ENCODE measurements at places on chromosomes 12 and 14. TPM values are rescaled to one million over a fixed set of nuclear protein-coding genes. Genes with fewer than 3 reads are reported as not detected.
A peak's percentile ranks its signal among the peaks of the same experiment; 100 is the strongest.

- no peak for DNase-seq
These were observed 33.7 kb upstream of the HELB start for GRCh38 chr12:66268562-66268961.

DNA sequence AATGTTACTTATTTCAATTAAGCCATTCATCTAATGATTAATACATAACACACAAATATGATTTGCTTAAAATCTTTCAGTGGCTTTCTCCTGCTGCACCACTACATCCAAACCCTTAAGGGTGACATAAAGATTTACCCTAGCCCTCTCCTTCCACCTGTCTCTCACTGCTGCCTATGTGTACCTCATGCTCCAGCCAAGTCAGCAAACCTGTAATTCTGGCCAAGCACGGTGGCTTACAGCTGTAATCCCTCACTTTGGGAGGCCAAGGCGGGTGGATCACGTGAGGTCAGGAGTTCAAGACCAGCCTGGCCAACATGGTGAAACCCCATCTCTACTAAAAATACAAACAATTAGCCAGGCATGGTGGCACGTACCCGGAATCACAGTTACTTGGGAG lies 31.7 kb upstream of the CERS5 start:
- no peak for DNase-seq

GRCh38 chr12:95481888-95482287 lies 7.9 kb downstream of the METAP2 start:
- DNase-seq: no peak

GRCh38 chr12:121050725-121051124 lies 11.7 kb upstream of the OASL start:
- DNase-seq: no peak

DNA sequence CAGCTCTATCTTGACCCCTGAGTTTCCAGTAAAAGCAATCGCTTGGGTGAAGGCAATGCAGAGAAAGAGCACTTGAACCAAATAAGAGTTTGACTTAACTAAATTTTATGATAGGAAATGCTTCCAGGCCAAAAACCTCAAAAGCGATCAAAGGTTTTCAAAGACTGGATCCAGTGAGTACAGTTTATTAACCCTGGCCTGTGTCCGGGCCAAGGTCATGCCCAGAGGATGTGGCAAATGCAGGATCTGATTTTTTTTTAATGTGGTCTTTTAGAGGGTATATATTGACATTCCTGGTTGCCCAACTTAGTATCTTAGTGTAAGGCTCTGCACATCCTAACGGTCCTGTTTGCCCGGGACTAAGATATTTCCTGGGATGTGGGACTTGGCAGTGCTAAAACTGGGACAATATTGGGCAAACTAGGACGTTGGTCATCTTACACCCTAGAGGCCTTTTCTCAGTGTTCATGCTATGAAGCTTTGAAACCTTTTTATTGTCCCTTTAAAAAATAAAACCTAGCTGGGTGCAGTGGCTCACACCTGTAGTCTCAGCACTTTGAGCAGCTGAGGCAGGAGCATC lies 40.1 kb upstream of the TMED10 start:
- no peak for DNase-seq

- DNase-seq: no peak
These were observed 448.6 kb downstream of the RAD51B start for GRCh38 chr14:68268197-68268596.

DNA sequence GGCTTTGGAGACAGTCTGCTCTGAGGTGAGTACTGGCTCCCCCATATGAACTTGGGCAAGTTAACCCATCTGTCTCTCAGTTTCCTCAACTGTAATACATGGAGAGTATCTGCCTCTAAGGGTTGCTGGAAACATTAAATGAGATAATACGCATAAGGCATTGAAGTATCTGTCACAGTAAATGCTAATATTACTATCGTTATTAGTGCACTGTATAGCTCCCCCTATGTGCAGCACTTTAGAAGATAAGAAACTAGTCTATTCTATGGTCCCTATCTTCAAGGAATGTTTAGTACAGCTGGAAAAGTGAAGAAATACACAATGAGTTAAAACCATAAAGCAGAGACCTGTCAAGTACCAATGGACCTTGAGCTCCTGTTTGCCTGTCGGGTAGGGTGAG lies 51.7 kb upstream of the CFL2 start:
- no peak for DNase-seq

- peak; percentile 27 for DNase-seq
These were observed 97.9 kb upstream of the USP44 start for GRCh38 chr12:95648990-95649791.

- DNase-seq: no peak
These were observed 144.7 kb upstream of the BTG1 start for GRCh38 chr12:92290350-92290695.

GRCh38 chr14:64060199-64060545 lies 207.4 kb downstream of the SYNE2 start:
- DNase-seq: no peak

GRCh38 chr14:102200690-102201352 lies 61.1 kb downstream of the WDR20 start:
- DNase-seq: no peak

- DNase-seq: no peak
These were observed 354.9 kb upstream of the FAR2 start for GRCh38 chr12:28794211-28794610.

- no peak for DNase-seq
These were observed 29.4 kb upstream of the FBRSL1 start for GRCh38 chr12:132460571-132460970.

- DNase-seq: peak; percentile 83
These were observed 27.6 kb upstream of the GALNT9 start for GRCh38 chr12:132356691-132357622.

GRCh38 chr14:67426983-67427606 lies 15.1 kb upstream of the PLEK2 start:
- peak; percentile 91 for DNase-seq

DNA sequence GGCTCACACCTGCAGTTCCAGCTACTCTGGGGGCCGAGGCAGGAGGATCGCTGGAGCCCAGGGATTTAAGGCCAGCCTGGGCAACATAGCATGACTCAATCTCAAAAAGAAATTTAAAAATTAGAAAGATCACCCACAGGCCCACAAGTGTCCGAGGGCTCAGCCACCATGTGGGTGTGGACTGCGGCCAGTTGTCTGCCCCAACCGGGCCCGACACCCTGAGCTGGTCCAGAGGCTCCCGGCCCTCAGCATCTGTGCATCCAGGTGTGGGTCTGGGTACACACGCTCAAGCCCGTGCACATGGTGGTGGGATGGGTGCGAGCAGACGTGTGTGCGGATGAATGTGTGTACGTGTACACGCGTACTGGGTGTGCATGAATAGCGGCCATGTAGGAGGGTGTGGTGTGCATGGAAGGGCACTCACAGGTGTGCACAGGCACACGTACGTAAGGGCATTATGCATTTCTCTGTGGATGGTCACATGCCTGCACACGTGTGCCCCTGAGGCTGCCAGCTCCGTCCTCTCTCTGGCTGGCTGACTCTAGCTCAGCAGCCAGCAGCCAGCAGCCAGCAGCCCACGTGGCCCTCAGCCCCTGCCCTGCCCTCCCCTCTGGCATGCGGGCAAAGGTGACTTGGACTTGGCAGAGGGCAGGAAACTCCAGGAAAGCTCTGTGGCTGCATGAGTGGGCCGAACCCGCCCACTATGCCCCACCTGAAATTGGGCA lies 23.3 kb upstream of the NUDT14 start:
- DNase-seq: no peak

- peak; percentile 59 for DNase-seq
These were observed 65.5 kb upstream of the SLCO1C1 start for GRCh38 chr12:20629414-20630156.

- DNase-seq: no peak
These were observed 179.2 kb downstream of the CCDC91 start for GRCh38 chr12:28369483-28369882.

DNA sequence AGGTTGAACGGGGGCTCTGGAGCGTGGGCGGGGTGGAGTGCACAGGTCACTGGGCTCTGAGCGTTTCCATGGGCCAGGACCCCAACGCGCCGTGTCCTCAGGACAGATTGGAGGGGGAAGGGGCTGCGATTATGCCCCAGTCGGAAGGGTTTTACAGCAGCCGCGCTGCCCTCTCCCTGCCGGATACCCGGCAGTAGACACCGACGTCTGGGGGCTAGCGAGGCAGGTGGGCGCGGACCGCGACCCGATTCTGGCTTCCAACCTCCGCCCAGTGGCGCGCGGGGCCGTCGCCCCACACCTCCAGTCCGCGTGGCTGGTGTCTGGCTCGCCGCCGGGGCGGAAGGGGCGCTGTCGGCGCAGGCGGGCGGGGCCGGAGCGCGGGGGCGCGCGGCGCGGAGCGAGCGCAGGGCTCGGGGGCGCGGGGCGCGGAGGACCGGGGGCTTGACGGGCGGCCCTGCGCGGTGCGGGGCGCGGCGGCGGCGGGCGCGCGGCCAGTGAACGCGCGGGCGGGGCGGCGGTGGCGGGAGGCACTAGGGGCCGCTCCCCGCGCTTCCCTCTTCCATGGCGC lies 2.4 kb upstream of the KIF26A start:
- DNase-seq: no peak

- no peak for DNase-seq
These were observed 149.4 kb downstream of the SLC38A4 start for GRCh38 chr12:46676396-46676795.

- DNase-seq: peak; percentile 84
These were observed 90.7 kb downstream of the SINHCAF start for GRCh38 chr12:31234955-31235867.

DNA sequence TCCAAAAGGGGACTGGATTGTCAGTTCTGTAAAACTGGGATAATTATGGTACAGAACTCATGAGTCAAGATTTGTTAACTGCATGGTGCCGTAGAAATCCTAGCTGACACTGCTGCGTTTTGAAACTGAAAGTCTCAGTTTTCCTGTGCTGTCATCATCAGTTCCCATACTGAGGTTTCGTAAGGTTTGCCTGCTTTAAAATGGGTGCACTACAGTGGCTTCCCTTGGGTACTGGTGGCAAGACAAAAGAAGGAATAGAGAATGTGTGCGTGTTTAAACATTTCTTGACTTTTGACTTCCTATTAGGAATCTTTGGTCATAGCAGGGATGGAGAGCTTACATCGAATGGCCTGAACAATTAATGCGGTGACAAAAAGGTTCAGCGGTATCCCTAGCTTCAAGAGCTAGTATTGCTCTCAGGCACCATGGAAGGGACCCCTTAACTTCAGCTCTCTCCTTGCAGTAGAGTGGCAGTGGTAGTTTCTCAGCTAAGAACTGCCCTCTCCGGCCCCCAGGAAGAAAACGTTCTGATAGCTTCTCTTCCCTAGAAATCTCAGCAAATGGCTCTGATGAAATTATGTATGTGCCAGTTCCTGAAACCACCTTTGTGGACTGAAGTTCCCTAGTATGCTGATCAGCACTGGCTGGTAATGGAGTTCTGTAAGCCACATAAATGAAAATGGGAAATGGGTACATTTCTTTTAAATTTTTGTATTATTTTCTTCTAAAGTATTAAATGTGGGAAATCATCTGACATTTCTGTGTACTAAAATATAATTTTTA lies 28.9 kb downstream of the ANO6 start:
- no peak for DNase-seq

DNA sequence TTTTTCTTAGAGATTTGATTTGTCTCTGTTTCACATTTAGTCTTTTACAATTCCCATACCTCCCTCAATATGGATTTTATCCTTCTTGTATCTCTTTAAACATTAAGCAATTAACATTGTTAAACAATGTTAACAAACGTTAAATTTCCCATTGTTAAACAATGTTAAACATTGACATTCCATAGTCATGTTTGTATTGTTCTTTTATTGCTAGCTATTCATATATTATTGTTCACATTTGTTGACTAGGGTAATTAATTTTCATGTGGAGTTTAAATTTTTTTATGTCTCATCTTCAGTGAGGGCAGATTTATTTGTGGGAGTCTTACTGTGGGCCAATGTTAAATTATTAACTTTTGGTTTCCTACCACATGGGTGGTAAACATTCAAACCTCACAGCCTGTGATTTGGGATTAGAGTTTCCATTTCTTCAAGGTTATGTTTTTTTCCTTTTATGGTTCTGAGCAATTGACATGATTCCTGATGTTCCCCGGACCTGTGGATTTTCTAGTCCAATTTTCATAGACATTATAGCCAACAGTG lies 294.3 kb downstream of the ALG10B start:
- no peak for DNase-seq

- peak; percentile 90 for DNase-seq
These were observed 16.5 kb upstream of the KRT78 start for GRCh38 chr12:52865090-52865944.

DNA sequence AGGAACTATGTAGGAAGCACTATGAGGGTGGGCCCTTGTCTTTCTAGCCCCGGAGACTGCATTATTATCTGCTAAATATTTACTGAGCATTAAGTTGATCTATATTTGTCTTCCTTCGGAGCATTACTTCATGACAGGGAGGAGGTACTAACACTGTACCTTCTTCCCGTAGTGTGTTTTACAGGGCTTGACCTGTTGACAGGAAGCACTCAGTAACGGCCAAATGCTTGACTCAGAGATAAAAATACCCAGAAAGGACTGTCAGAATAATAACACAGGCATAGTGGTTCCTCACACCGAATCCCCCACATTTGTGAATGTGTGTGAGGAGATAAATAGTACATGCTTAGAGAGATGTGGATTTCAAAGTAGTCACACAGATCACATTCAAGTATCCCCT lies 466.6 kb downstream of the EGLN3 start:
- DNase-seq: no peak

DNA sequence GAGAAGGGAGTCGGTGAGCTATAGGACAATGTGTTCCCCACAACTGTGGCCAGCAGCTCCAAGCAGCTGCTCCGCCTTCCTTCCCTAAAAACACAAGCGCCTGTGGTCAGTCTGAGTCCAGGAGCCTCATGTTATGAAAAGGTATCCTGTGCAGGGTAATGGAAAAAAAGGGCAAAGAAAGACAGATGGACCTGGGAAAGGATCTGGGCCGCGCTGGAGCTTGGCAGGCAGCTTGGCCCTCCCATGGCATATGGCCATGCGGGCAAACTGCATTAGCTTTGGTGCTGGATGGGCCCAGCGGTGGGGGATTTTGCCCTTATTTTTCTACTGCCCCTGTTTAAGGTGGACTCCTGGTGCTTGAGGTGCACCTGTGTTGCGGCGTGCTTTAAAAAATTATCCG lies 23.7 kb upstream of the CHST11 start:
- DNase-seq: no peak

GRCh38 chr12:22530-23201 lies 43.9 kb upstream of the IQSEC3 start:
- no peak for DNase-seq

Gene MAP1LC3B2
- total RNA-seq: not detected

Gene HOXC5
- 0.40 TPM for total RNA-seq

Gene DHH
- total RNA-seq: 0.28 TPM

Gene ERP27
- total RNA-seq: 48.0 TPM

Gene ZDHHC22
- 0.04 TPM for total RNA-seq

Gene MYO1A
- 28.3 TPM for total RNA-seq

Gene DIO2
- 9.3 TPM for total RNA-seq

Gene ITGA7
- total RNA-seq: 15.2 TPM

Gene TMBIM4
- 156 TPM for total RNA-seq

Gene OLR1
- total RNA-seq: 15.1 TPM

Gene DBX2
- total RNA-seq: not detected

Gene DLK1
- 1,378 TPM for total RNA-seq

Gene KRT4
- total RNA-seq: 8.7 TPM

Gene KRT79
- total RNA-seq: 0.07 TPM

Gene LALBA
- not detected for total RNA-seq

Gene KRT1
- total RNA-seq: 0.13 TPM
